M059J (cell line): ENCODE measurements at places on chromosomes 7 and 10.

DNA sequence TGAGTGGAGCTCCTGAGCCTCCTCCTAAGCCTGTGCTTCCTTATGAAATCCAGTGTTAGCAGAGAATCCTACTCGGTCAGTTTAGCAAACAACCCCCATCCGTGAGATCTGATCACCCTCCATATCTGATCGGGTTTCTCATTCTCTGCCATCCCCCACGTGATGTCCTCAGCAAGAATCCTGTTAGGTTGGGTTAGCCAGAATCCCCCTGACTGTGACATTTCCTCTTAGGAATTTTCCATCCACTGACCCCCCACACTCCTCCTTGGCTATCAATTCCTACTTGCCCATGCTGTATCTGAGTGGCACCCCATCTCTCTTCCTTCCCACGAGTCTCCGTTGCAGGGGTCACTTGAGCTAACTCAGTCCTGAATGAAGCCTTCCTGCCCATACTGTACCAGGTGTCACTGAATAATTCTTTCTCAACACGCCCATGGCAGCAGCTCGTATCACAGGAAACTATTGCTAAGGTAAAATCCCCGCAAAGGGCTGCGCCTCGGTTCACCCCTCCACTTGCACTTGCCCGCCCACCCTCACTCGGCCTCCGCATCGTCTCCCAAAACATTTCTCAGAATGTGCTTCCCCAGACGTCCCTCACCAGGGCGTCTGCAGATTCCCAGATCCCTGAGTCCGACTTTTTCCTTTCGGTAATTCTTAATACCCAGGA is 44.1 kb downstream of the MYOF start:
- peak; percentile 64 for DNase-seq

DNA sequence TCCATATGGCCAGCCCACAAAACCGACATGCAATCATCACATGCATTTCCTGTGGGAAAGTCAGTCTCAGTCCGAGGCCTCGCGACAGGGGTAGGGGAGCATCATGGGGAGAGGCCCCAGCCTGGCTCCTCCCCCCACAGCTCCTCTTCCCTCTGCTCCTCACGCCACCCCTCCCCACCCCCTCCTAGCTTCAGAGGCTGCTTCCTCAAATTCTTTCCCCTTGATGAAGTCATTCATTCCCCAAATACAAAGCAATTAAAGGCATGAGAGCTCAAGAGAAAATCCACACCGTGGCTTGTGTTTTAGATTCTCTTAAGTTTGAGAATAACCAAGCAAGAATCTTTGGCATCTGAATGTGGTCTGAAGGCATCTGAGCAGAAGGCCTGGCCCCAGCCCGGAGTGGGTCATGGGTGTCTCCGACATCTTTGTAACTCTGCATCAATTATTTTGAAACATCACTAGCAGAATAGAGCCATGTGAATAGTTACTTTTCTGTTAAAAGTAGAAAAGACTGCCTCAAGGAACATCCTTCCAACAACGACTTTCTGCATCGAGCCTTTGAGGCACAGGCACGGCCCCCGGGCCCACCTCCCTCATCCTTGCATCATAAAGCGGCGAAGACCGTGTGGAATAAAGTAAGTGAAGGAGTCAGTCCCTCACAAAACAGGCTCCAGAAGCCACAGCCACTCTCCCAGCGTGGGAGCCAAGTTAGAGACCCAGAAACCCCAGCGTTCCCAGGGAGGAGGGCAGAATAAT is 90.9 kb downstream of the DIP2C start:
- DNase-seq, result peak; percentile 89

DNA sequence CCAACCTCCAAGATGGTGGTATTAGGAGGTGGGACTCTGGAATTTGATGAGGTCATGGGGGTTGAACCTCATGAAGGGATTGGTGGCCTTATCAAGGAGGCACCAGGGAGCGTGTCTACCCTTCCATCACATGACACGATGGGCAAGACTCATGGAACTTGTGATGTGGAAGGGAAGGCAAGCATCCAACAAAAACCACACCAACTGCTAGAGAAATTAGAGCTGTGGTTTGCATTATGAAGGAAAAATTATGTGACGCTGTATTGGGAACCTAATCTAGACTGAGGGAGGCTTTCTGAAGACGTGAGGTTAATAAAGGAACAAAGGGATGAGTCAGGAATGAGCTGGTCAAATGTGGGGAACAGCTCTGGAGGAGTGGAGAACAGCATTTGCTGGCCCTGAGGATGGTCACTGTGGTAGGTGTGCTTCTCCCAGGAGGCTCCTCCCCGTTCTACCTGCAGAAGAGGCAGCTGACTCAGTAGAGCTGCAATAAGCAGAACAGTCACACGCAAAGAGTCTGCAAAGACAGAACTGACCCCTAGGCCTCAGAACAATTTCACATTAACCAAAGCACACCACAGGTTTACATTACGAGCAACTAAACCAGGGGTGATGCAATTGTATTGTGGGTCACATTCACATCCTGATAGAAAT is 236.6 kb upstream of the GRB10 start:
- DNase-seq, result peak; percentile 98

GRCh38 chr10:17758896-17759295 is 6.9 kb downstream of the TMEM236 start:
- DNase-seq, result no peak

DNA sequence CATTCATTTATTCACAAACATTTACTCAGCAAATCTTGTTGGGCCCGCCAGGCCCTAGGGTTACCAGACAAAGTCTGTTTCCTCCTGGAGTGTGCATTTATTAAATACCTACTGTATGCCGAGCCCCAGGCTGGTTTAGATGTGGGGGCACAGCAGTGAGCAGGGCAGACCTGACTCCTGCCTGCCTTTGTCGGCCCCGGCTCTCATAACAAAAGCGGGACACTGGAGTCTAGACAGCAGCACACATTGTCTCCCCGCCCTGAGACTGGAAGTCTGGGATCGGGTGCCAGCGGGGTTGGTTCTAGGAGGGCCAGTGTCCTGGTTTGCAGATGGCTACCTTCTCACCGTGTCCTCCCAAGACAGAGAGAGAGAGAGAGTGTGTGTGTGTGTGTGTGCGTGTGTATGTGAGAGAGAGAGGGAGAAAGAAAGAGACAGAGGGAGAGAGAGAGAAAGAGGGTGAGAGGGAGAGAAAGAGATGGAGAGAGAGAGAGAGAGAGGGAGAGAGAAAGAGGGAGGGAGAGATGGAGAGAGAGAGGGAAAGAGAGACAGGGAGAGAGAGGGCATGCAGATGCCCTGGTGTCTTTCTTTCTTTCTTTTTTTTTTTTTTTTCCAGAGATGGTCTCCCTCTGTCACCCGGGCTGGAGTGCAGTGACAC is 25.9 kb downstream of the ELFN1 start:
- no peak for DNase-seq

DNA sequence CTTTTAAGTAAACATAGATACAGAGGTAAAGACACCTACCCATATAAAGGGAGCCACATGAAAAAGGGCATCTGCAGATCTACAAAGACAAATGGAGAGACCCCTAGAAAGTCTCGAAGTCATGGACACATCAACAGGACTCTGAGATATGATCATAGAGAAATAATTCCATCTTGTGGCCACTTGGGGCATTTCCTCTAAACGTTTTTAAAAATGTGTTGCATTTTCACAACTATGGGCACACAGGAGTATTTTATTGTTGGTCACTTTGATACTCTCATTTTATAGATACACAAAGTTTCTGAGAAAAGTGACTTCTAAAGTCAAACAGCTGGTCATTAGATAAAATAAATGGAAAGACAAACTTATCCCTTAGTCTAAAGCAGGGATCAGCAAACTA is 87.1 kb downstream of the CRTAC1 start:
- no peak for DNase-seq

- DNase-seq, result peak; percentile 89
These were observed 3.3 kb downstream of the LFNG start for GRCh38 chr7:2522780-2523433.

DNA sequence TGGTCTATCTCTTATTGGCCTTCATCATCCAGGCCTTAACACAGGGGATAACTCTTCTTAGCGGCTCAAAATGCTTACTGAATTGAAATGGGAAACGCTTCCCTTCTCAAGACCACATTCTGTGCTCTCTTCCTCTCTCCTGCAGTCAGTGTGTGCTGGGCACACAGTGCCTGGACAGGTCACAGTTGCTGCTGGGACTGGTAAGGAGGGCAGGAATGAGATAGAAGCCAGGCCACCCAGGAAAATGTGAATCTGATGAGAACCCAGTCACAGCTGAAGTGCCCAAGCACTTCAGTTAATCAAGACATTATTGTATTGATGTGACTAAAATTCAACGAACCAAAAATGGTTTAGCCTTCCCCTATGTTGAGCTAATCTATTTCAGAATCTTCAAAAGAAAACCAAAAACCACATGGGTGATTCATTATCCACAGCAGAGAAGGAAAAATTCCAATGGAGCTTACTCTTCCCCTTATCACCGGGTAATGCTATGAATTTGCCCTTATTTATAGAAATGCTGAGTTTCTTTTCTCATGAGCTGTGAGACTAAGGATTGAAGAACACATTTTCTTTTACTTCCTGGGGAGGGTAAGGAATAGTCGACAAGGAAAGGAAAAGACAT is 41.2 kb upstream of the PLPP4 start:
- DNase-seq, result peak; percentile 96

- DNase-seq, result peak; percentile 68
These were observed 309.7 kb downstream of the EXOC4 start for GRCh38 chr7:133562621-133563020.

DNA sequence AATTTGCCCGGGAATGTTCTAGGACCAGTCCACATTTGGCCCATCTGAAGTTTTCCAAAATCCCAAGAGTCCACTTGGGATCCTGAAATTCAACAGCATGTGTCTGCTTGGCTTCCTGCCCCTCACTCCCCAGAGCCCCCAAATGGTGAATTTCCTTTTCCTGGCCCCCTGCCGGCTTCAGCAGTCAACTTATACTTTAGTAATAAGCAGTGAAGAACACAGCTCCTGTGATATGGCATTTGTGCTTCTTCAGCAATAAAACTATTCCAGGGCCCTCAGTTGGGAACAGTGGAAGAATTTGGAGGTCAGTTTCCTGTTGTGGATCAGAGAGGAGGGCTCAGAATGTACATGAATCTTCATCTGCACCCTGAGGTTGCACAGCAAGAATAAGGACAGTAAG is 51.1 kb downstream of the PRF1 start:
- no peak for DNase-seq

DNA sequence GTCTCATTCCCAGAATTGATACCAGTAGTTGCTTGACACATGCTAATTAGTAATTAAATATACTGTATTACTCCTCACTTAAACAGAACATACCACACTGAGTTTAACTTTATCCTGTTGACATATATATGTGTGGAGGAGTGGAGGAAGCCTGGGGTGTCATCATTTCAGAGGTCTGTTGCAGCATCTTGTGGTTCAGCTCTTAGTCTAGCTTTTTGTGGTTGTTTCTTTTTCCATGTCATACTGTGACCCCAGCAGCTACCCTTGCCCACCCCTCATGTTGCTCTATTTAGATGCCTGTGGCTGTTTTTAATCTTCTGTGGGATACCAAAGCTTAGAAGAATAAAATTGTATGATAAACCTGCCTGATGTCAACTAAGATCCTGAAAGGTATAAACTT is 875.4 kb downstream of the LRMDA start:
- peak; percentile 64 for DNase-seq

DNA sequence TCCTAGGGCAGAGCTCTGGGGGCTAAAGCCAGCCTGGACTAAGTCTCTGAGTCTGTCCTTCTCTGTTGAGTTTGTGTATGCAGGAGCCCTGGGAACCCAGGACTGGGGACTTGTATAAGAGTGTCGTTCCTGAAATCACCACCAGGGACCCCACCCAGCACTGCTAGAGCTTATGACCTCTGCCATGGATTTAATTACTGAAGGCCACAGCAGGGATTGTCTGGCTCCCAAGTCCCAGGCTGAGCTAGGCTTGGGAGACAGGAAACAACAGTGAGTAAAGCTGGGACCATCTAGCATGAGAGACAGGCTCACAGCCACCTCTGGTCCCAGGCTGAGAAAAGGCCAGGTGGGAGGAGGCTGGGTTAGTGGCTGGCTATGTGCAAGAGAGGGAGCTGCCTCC is 1.4 kb upstream of the TSPAN15 start:
- DNase-seq, result peak; percentile 92

DNA sequence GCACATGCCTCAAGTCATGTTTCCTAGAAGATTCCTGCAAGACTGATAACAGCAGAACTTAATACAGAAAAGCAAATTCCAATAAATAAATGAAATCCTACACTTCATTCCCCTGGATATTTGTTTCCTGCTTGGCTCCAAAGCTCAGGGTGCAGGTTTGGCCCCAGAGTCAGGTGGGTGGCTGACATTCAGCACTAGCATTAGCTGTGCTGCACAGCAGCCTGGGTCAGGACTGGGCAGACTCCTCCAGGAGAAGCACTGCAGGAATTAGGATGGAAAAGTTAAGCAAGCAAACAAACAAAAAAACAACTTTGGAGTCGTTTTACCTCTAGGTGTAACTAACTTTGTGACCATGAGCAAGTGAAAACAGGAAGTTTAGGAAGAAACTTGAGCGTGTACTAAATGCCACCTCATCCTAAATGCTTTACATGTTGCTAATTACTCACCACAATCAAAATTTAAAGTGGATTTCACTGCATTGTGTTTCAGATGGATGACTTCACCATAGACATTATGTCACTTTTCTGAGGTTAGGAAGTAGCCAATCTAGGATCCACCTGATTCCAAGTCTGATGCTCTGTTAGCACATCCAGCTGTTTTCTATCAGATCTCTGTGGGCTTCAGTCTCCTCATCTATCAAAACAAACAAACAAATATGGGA is 239.4 kb downstream of the C7orf25 start:
- DNase-seq, result peak; percentile 28

GRCh38 chr7:29071203-29071874 is 75.0 kb downstream of the CPVL start:
- DNase-seq, result no peak

GRCh38 chr10:43819464-43820230 is 171.0 kb upstream of the ZNF32 start:
- no peak for DNase-seq

DNA sequence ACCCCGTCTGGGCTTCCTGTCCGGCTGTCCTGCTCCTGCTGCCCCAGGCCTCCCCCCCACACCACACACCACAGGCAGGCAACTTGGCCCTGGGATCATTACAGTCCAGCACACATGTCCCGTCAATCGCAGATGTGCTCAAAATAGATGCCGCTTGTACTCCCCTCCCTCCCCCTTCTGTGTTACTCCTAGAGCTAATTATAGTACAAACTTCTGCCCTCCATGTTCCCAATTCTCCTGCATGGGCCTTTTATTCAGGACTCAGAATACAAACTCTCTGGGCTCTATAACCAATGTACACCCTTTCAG is at the start of gene SYNPO2L:
TSS of gene SYNPO2L (minus strand) at position 40 of the 309 bp plus-strand sequence. CDS start 107 bp downstream, outside the sequence.
- no peak for DNase-seq

DNA sequence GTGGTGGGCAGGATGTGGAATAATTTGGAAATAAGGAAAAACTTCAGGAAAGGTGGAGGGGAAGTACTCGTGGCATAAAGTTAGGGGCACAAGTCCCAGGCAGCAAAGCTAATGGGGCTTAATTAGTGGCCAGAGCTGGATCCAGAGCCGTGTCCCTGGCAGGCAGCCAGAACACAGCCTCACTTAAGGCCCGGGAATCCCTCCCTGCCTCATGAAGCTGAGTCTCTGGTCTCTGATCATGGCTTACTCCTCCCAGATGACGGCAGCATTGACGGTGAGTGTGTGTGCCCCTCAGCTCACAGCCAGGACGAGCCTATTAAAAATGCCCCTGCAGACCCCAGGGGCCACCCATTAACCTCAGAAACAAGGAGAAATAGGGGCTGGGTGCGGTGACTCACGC is 48.2 kb upstream of the NPTX2 start:
- no peak for DNase-seq
